CD4-positive, alpha-beta T cell treated with Interleukin-12 subunit alpha and Interleukin-12 subunit beta, for 1 hour (primary cell): ENCODE measurements at places on chromosomes 1 and 21.

- no peak for DNase-seq
Measured at GRCh38 chr1:245999697-246000637, 507.1 kb downstream of the SMYD3 start.

- no peak for DNase-seq
Measured at GRCh38 chr1:107547363-107548155, 406.7 kb downstream of the NTNG1 start.

- DNase-seq: no peak
Measured at GRCh38 chr1:206593351-206593925, 18.8 kb downstream of the EIF2D start.

- DNase-seq: no peak
Measured at GRCh38 chr1:168135116-168135920, 1.4 kb downstream of the GPR161 start.

DNA sequence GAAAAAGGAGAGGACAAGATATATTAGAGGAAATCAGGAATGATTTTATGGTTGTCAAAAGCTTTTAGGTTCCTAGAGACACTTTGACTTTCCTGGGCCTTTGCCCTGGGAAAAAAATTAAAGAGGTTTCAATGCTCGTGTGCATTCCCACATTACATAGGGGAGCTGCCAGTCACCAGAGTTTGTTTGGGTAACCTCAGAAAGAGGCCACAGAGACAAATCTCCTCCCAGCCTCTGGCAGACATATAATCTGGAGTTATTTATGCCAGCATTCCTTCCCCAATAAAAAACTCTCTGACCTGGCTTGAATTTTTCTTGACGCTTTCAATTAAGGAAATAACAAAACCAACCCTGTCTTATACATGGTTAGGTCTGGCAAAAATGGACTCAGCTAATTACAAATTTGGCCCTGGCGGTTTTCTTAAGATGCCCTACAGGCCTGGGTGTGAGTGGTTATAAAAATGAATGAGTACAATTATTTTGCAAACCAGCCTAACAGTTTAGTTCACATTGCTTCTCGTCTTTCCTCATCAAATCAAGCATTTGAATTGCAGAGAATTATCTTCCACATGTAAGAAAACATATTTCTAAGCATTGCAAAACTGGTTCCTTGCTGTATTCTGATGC lies 63.7 kb downstream of the WLS start:
- DNase-seq: no peak

GRCh38 chr1:93846206-93846991 lies 32.6 kb downstream of the DNTTIP2 start:
- peak; percentile 87 for DNase-seq

- no peak for DNase-seq
Measured at GRCh38 chr1:80181418-80181817, 1174.9 kb upstream of the ADGRL4 start.

- DNase-seq: no peak
Measured at GRCh38 chr1:109595531-109595930, 23.9 kb downstream of the GNAT2 start.

GRCh38 chr1:8095584-8095983 lies 69.5 kb upstream of the ERRFI1 start:
- no peak for DNase-seq

DNA sequence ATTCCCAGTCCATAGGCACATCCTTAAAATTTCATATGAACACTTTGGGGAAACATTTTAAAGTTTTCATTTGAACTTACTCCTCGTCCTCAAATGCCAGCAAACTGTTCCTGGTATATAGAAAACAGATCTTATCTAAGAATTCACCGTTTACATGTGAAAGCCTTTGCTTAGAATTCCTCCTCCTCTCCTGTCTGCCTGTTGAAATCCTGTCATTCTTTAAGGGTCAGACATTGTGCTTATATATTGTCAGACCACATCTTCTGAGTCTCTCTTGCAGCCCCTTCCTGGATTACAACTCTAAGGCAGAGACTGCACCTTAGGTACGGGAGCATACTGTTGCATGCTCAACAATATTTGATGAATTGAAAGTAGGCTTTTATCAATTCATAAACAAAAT lies 239.7 kb downstream of the SMYD3 start:
- no peak for DNase-seq

DNA sequence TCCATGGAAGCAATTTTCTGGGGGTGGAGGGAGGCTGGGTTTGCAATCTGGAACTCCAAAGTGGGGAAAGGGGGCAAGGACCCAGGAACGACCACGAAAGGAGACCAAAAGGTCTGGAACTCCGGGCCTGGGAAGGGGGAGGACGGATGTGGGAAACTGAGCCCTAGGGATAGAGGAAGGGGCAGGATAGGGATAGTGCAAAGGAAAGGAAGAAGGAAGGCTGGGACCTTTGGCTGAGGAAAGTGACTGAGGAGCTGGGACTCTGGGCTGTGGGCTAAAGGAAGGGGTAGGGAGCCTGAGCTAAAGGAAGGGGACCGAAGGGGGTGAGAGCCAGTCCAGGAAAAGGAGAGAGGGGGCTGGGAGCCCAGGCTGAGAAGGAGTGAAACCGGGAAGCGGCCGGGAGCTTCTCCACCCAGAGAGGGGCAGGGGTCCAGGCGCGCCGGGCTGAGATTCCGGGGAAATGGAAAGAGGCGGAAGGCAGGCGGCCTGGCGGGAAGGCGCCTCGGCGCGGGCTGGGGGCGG lies 395 bp downstream of the SLC9A1 start:
- no peak for DNase-seq

GRCh38 chr1:68542586-68542985 lies 45.7 kb upstream of the DEPDC1 start:
- DNase-seq: no peak

DNA sequence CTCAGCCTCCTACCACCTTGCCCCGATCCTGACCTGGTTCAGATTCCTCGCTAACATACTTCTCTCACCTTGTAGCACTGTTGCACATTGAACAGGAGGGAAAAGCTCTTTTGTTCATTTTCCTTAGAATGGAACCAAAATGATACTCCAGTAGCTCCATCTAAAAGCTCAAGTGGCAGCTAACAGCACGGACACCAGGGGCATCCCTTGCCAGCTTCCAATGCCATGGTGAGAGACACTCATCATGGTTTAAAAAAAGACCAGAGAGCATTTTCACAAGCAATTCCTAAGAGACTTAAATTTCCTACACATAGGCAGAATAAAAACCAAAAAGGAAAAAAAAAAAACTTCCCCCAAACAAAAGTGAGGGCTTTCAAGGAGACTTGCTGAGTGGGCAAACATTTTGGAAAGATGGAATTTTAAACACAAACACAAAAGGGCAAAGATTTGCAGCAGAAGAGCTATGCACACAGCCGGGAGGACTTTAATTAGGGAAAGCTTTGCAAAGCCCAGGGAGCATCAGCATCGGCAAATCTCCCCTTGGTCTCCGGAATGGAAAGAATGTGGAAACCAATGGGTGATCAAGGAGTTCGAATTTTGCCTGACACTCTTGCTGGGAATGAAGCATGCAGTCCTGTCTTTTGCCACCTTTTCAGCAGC lies 84.3 kb downstream of the CAPZB start:
- no peak for DNase-seq

DNA sequence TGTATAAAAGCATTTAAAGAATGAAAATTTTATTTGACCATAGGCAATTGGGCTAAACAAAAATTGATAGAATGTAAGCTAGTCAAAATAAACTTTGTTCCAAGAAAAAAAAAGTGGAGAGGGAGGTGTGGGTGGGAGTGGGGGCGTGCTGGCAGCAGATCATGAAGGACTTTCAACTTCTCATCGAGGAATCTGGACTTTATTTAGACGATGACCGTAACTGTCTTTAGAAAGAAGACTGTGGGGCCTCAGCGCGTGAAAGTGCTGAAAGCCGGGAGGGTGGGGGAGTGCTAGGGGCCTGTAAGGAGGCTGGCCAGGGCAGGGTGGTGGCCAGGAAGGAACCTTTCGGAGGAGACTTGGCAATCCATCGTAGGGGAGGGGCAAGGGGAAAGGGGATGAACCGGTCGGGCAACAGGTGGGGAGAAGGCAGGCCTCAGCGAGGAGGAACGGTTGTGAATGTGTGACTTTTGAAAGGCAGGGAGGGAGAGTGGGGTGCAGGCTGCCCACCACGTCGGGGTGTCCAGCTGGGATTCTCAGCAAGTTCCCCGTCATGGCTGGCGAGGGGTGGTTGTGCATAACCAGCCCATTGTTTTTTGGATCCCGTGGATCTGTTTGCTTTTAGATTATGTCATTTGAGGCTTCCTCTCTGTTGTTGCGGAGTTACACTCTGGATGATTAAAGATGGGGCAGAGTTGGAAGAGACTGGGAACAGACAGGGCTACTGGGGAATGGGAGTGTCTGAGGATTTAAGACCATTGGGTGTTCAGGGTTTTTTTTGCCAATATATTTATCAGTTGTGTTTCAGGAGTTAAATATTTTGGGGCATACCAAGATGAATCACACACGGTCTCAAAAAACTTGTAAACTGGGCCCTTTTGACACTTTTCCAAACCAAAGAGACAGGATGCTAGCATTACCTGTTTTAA lies 35.5 kb downstream of the HUNK start:
- no peak for DNase-seq

GRCh38 chr1:104402178-104402577 lies 652.5 kb downstream of the AMY1C start:
- no peak for DNase-seq

DNA sequence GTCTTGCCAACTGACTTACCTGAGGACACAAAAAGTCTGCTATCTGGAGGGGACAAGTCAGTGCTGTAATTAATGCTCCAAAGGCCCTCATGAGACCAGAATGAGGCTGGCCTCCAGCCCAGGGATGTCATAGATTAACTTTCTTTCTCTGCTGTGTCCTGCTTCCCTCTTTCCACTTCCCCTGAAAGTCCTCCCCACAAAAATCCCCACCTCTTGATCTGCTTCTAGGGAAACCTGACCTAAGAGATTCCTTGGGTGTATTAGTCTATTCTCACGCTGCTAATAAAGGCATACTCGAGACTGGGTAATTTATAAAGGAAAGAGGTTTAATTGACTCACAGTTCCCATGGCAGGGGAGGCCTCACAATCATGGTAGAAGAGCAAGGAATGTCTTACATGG lies 39.2 kb downstream of the RUNX3 start:
- DNase-seq: no peak

DNA sequence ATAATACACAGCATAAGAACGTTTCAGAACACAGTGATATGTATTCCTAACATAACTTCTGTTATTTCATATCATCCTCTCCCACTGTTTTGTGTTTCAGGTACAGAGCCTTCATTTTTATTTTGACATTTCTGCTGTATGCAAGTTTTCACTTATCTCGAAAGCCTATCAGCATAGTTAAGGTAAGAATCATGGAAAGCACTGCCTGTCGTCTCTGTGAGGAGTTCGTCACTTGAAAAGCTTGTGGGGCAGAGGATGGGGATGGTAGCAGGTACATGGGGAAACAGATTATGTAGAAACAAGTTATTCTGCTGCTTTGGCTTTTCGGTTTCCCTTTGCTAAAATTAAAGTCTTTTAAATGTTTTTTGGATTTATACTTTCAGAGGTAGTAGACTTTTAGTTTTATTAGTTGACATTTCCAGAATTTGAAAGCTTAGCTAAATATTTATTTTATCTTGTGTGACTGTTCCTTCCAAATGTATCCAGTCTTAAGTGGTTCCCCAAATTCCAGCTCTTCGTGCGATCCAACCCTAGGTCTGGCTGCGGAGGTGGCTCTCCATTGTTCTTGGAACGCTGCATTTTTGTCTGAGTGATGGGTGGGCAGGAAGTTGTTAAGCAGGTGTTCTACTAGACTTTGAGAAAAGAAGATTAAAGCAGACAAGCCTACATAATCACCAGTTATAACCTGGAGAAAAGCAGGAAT lies 12.2 kb downstream of the SLC37A1 start:
- no peak for DNase-seq

DNA sequence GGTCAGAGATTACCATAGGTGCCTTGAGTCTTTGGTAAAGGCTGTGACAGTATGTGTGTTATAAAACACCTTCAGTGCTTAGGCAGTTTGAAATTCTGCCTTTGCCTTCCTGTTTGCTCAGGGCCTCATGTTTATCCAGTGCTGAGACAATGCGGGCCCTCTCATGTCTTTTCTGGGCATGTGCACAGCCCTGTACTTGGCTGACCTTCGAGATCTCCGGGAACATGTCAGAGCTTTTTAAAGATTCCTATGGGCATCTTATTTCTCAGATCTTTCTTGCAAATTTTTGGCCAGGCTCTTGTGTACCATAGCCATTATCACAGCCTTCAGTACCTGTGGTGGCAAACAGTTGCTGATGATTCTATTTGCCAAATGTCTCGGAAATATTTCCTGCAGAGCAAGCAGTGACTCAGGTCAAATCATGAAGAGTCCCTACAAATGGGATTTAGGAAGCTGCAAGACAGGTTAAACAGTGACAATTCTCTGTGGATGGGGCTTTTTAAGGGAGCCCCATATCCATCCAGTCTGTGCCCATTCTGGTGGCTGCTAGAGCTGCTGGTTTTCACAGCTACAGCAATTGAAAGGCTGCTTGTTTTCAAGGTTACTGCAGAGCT lies 42.1 kb downstream of the HOOK1 start:
- no peak for DNase-seq

GRCh38 chr1:177170756-177171535 lies at the start of gene BRINP2:
TSS of gene BRINP2 (plus strand) at chr1:177170958. CDS start at chr1:177229877, 58,919 bp downstream.
- DNase-seq: no peak

GRCh38 chr1:76744989-76745388 lies 122.3 kb upstream of the ST6GALNAC5 start:
- no peak for DNase-seq

GRCh38 chr21:44427241-44428120 lies 27.8 kb upstream of the LRRC3 start:
- DNase-seq: no peak

GRCh38 chr1:78718566-78718965 lies 68.9 kb downstream of the IFI44 start:
- DNase-seq: no peak

- DNase-seq: no peak
Measured at GRCh38 chr1:221886743-221887414, 145.0 kb upstream of the DUSP10 start.

DNA sequence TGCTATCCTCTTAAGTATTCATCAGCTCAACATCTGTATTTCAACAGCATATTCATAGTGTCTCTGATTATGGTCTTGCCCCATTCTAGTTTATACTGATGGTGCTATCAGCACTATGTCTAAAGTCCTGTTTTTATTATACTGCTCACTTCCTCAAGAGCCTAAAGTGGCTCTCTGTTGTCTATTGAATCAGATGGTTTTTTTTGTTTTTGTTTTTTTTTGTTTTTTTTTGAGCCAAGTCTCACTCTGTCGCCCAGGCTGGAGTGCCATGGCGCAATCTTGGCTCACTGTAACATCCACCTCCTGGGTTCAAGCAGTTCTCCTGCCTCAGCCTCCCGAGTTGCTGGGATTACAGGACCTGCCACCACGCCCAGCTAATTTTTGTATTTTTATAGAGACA lies 6.1 kb downstream of the STX12 start:
- no peak for DNase-seq

DNA sequence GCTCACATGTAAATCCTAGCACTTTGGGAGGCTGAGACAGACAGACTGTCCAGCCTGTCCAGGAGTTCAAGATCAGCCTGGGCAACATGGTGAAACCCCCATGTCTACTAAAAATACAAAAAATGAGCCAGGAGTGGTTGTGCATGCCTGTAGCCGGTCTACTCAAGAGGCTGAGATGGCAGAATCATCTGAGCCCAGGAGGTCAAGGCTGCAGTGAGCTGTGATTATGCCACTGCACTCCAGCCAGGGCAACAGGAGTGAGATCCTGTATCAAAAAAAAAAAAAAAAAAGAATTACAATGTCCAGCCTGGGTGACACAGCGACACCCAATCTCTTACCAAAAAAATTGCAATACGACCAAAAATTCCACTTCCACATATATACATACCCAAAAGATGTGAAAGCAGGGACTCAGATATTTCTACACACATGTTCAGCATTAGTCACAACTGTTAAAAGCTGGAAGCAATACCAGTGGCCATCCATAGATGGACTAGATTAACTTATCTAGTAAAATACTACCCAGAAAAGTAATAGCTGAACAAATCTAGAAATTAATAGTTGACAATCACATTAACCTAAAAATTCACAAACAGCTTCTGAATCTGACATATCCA lies 49.2 kb downstream of the ASH1L start:
- no peak for DNase-seq
